T-helper 17 cell (primary cell): ENCODE measurements at places on chromosomes 6 and 20.

GRCh38 chr6:56593801-56594318 lies 48.8 kb downstream of the DST start:
- DNase-seq = no peak

DNA sequence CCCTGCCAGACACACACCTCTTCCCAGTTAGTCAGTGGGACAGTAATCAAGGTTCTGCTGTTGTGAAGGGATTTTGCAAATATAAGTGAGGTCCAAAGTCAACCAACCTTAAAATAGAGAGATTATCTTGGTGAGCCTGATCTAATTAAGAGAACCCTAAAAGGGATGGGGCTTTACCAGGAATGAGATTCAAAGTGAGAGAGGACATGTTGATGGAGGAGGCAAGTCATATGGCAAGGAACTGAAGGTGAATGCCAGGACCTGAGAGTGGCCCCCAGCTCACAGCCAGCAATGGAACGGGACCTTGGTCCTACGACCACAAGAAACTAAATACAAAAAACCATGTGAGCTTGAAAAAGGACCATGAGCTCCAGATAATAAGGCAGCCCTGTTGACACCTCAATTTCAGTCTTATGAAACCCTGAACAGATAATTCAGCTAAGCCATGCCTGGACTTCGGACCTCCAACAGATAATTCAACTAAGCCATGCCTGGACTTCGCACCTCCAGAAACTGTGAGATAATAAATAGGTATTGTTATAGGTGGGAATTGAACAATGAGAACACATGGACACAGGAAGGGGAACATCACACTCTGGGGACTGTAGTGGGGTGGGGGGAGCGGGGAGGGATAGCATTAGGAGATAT lies 253.4 kb downstream of the GMPR start:
- DNase-seq = no peak

DNA sequence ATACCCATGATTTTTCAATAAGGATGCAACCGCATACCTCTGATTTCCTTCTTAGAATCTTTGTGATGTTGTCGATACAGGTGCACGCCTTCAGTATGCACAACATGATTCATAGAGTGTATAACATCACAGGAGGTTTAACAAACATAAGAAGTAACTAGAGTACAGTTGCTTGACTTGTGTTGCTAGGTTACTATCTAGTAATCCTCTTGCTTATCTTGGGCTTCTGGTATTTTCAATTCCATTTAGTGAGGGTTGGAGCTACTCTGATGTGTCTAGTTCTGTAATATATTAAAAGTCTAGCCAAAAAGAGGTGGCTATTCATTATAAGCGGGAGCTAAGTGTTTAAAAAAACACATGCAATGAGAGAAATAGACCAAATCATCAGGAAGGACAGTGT lies 85.5 kb upstream of the TENT5A start:
- DNase-seq = no peak

DNA sequence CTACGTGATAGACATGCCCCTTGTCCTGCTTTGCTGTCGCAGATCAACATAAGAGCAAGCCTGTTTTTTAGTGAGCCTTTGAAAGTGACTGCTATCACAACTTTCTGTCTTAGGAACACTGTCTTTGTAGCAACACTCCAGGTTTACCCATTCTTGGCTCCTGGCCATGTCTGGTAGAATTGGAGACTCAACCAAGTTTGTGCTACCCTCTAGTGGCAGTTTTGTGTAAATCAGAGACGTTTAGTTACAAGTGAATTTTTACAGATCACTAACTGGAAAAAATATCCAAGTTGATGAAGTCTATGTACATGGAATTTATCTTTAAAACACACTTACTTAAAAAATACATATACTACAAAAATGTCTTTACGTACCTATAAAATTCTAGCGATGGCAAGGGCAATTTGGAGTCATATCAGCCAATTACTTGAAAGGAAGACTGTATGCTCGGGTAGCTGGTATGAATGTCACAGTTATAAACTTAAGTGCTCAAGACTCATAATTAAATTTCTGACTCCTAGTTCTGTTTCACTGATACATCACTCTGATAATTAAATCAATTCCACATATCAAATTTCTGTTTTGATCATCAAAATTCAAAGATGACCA lies 101.4 kb downstream of the ADGB start:
- DNase-seq = no peak

GRCh38 chr20:63433756-63434531 lies 38.5 kb downstream of the KCNQ2 start:
- DNase-seq = no peak

DNA sequence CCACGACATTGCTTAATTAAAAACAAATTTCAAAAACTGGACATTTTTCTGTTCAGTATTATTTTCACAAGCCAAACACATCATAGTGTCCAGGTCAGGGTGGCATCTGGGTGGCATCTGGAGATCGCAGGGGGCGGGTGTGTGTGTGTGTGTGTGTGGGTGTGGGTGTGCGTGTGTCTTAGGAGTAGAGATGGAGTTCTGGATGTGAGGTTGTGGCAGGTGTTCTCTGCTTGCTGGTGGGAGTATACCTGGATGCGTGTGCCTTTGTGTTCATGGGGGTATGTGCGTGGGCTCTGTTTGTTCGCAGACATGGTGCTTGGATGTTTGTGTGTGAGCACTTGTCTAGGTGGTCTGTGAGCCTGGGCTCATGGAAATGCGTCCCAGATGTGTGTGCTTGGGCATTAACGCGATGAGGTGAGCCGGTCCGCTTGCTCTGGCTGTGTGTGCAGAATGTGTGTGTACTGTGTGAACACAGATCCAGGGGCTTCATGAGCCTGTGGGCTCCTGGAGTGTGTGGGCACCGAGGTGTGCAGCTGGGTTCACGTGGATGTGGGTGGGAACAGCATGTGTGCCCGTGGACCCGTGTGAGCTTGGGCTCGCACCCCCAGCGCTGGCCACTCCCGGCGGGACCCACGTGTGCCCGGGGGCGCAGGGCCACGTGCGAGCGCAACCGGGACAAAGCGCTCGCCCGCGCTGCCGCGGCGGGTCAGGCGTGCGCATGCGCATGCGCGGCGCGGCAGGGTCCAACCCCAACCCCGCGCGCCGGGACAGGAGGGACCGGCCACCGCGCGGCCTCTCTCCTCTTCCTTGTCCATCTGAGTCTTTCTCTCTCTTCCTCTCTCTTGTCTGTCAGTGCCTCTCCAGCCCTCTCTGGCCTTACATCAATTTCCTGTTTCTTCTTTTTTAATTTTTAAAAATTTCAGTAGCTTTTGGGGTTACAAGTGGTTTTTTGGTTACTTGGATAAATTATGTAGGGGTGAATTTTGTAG lies 60.4 kb downstream of the SRC start:
- no peak for DNase-seq

GRCh38 chr20:32495217-32495565 lies 89.9 kb downstream of the NOL4L start:
- no peak for DNase-seq
